Left renal pelvis (tissue), 4 donors: ENCODE measurements at places on chromosomes 16 and 17.

- no peak for DNase-seq
Observed at GRCh38 chr17:81556175-81556691, 4.1 kb upstream of the FAAP100 start.

- no peak for DNase-seq
Observed at GRCh38 chr16:82157534-82157812, 12.6 kb downstream of the MPHOSPH6 start.

- DNase-seq, result no peak
Observed at GRCh38 chr17:13400491-13400890, 201.2 kb downstream of the HS3ST3A1 start.

DNA sequence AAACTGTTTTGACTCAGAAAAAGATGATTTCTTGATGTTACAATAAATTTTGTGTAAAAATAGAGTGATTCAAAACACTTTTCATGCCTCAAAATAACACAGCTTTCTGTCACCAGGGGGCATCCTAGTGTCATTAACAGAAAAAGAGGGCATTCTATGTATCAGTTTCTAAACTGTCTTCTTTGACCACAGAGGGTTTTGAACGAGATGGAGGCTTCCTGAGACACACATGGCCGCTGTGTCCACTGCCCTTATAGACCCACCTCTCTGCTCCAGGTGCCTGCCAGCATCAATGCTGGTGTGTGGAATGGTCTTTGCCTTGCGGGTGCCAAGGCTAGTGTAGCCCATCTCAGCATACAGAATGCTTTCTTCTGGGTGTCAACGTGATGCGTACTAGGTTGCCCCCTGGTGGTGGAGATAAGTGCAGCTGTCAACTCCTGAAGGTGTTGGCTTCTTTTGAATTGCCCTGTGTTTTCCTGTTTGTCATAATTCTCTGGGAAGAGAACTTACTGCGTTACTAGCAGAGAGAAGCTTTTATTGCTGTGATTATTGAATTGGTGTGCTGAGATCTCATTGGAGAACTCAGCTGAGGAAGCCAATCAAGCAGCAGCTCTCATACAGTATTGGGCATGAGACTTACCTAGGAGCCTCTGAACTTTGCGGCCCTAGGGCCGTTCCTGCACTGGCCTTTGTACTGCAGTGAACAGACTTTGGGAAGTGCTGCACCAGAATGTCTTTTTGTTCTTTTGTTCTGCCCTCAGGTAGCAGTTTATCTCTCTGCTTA lies 38.6 kb downstream of the USP10 start:
- DNase-seq, result no peak

- DNase-seq, result no peak
Observed at GRCh38 chr17:50618300-50618699, 16.4 kb upstream of the ABCC3 start.

GRCh38 chr16:10256784-10257641 lies 74.8 kb upstream of the GRIN2A start:
- no peak for DNase-seq

DNA sequence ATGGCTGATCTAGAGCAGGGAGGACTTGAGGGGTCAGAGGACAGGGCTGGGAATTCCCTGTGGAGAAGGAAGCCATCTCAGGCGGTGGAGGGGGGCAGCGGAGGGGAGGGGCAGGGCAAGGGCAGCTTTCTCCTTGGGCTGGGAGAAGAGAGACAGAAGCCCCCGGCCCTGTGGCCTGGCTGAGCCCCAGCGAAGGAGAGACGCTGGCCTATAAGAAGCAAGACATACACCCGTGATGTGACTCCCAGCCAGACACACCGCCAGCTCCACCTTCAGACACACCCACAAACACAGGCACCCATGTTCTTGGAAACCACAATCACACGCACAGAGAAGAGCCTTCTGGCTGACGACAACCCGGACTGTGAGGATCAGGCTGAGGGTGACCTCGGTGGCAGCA lies 10.0 kb downstream of the TRPV3 start:
- DNase-seq, result no peak

- no peak for DNase-seq
Observed at GRCh38 chr17:33940769-33941370, 314.2 kb upstream of the CCL2 start.

DNA sequence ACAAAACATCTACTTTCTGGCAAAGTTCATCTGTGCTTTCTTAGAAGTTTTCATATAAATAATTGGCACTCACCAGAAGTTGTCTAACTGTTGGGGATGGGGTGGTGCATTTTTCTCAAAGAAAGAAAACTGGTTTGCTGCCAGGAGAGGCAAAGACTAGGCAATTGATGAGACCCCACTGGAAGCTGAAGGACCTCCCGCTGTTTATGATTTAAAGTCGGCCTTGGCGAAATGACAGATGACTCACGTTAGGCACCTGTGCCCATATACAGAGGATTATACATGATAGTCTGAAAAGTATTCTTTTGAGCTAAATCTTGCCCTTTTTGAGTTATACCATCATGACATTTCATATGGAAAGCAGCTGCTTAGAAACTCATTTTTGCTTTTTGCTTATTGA lies 193.0 kb upstream of the ZFHX3 start:
- DNase-seq, result no peak

- DNase-seq, result no peak
Observed at GRCh38 chr16:59849716-59850115, 1115.6 kb upstream of the GOT2 start.

DNA sequence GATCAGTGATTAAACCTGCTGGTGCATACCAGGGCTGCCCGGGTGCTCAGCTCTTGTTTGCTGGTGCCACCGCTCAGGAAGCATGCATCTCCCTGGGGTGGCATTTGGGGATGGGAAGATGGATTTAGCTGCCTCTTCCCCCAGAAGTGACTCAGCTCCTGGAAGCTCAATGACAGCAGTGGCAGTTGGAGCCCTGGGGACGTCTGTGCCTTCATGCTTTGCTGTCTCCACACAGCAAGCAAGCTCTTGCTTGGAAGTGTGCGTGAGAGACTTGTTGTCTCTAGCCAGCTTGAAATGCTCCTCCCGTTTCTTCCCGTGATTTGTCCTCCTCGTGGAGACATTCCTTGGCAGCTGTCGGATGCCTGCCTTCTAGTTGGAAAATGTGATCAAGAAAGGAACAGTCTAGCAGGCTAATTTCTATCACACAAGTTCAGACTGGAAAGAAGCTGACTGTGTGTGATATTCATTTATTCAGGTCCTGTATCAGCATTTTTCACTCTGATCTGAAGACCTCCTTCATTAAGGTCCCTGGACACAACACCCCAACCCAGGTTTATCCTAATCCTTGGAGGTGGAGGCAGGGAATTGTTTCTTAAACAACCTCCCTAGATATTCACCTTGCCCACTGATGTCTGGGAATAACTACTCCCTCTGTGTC lies 73.0 kb downstream of the BMERB1 start:
- DNase-seq, result no peak

DNA sequence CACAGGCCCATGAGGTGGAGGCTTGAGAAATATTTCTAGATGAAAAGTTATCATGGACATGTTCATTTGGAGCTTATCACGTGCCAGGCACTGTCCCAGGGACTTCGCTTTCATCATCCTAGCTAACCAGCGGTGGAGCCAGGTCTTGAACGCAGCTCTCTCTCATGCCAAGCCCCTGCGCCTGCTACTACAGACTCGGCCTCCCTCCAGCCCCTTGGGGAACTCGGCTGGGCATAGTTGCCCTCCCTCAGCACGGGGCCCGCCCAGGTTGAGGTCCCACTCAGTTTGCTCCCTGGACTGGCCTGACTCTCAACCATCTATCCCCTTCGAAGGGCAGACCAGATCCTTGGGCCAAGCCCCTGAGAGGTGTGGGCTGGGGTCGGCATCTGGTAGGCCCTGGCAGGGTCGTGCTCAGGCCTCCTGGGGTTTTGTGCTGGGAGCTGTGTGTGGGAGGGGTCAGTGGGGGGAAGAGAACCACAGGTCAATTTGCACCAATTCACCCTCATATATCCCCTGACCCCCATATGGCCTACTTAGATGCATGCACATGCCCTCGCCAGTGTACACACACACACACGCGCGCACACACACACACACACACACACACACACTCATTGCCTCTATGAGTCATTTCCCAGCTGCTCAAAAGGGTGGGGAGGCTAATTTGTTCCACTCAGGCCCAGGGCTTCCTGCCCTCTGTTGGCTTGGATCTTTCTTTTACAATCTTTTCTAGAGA lies 12.1 kb upstream of the SCN4A start:
- no peak for DNase-seq

DNA sequence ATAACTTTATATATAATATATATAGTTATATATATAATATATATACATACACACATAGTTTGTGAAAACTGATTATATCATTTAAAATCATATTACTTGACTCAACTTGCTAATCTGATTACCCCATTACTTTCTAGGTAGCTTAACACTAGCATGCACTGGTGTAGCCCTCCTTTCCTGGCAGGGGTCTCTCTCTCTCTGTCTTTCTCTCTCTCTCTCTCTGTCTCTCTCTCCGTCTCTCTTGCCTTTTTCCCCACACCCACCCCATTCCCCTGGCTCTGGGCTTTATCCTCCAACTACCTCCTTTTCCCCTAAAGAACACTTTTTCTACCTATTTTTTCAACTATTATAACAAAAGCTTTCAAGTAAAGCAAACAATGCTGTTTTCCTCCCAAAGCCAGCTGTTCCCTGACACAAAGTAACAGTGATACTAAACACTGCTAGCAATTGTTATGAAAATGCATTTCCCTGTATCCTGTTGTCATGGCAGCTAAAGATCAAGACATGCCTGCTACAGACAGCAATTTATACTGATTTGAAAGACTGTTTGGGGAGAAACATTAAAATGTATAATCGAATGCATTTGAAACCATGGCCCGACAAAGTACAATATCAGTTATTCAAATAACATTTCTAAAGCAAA lies 89.4 kb downstream of the CHD9NB start:
- no peak for DNase-seq
